SHP77 treated with DMSO at 0.1 percent for 48 hours (cell line): ENCODE measurements at places on chromosomes 7 and 10.
A peak's percentile ranks its signal among the peaks of the same experiment; 100 is the strongest.

DNA sequence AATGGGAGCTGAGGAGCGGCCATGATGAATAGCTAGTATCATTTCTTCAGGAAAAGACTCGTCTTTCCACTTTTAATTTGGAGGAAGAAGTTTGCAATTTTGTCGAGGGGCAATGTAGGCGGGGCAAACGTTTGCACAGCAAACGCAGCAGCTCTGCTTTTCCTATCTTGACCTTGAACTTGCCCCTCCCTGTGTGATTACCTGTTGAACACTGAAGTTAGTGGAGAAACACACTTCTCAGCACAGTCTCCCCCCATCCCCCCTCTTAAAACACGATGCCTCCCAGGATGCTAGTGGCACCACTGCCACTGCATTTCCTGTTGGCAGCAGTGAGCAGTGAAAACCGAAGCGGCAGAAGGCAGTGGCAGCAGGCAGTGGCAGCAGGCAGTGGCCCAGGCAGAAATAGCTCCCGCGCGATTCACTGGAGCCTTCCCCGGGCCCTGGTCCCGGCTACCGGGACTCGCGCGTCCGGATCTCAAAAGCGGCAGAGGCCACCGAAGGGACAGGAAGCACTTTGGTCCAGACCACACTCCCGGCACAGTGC is at the start of gene EPDR1:
TSS of gene EPDR1 (plus strand) at position 336 of the 544 bp plus-strand sequence. CDS start 300 bp downstream, outside the sequence.
- DNase-seq: peak; percentile 78

DNA sequence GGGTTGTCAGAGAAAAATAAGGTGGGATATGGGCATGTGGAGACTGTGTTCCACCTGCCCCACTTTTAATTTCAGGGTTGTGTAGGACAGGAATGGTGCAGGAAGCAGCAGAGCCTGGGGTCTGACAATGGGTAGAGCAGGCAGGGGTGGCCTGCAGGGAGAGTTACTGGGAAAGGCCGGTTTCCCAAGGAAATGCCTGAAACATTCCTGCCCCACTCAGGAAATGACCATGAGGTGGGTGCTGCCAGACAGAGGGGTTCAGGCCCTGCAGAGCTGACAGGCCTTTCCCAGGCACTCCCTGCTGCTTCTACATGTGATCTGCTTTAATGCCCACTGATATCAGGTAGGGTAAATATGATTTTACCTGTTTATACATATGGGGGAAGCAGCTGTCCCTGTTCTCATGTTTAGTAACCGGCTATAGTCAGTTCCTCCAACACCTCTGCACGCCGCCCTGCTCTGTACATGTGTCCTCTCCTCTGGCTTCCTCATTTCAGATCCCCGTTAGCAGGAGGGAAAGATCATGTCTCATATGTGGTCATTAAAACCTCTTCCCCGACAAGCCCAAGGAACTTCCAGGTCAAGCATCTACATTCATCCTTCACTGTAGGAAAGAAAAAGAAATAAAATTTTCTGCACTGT is 118.6 kb upstream of the PRSS58 start:
- DNase-seq: no peak

- DNase-seq: no peak
Measured at GRCh38 chr7:95357623-95358022, 33.3 kb upstream of the PON1 start.

DNA sequence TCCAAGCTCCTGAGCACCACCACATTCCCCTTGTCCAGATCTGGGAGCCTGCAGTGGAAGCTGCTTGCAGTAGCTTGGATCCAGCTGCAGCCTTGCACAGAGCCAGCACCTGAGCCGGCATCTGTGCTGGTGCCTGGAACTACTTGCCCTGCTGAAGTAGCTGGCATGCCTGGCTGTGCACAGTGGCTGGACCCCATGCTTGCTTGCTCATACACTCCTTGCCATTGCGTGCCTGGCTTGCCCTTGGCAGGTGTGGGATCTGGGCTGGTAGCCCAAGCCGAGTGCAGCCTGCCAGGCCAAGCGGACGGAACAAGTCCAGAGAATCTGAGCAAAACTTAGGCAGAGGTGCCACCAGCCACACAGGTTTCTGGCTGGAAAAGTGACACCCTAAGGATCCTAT is 759.9 kb downstream of the IPMK start:
- no peak for DNase-seq

DNA sequence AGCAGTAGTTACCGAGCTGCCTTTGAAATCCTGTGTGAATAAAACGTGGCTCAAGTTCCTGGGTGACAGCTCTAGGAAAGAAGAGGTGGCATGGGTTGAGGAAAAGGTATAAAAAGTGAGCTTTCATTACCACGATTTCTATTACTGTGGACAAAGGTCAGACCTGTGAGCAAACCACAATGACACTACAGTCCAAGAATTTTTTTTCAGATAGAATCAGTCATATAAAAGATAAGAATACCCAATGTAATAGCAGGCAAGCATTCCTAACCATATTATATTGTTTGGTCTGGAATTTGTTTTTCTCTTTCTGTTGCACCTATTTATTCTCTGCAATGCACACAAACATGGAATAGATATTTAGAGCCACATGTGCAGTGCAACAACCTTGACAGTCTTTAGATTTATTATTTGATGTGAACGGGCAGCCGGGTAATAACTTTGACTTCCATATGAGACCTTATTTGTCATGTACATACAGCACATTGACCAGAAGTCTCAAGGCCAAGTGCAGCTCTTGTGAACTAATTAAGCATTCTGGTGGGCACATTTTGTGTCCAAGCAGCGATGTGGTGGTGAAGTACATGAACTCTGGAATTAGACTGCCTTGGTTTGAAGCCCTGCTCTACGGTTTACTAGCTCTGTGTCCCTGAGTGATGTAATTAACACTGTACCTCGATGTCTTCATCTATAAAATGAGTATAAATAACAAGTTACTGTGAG is 156.8 kb downstream of the NRCAM start:
- no peak for DNase-seq

- DNase-seq: no peak
Measured at GRCh38 chr10:77889277-77889903, 37.2 kb downstream of the DLG5 start.

GRCh38 chr10:93267521-93267920 is 193.8 kb downstream of the CYP26A1 start:
- DNase-seq: no peak

DNA sequence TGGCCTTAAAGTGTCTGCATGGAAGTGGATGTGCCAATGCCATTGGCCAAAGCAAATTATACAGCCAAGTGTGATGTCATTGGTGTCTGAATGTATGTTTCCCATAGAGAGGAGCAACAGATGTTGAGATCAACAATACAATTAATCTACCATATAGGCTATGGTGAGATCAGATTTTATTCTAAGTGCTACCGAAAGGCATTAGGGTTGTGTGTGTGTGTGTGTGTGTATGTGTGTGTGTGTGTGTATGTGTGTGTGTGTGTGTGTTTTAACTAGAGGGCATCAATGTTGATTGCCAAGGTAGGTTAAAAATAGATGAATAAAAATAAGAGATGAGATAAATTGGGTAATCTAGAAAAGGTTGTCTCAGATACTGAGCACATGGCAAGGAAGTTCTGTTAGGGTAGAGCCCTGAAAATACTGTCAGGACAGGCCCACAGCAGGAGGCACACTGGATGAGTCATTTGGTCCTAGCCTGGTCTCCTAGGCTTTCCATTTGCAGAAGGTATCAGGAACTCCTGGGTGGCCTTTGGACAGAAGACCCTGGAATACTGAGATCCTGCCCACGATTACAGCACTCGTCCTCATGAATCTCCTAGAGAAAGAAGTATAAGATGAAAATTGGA is 446.0 kb upstream of the PODXL start:
- no peak for DNase-seq

DNA sequence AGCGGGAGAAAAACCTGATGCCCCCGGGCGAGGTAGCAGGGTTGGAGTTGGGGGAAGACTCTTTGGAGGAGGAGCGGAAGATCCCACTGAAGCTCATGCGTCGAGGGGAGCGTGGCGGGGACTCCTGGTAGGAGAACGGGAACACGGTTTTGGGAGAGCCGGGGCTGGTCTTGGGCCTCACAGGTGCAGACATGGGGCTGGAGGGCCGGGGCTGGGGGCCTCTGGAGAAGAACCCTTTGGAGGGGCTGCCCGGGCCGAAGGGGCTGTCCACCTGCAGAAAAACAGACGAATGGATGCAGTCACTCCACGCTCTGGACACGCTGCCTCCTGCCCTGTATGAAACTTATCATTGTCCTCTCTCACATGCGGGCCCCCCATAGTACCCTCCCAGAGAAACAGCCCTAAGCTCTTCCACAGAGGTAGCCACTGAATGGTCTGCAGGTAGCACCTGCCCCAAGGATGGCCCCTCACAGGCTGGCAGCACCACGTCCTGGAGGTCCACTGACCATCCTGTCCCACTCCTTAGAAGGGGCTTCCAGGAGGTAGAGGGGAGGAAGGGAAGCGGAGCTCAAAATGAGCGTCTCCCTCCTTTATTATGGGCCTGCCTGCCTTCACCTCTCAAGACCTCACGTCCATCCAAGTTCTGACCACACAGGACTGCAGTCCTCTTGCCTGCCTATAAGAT is 95.6 kb downstream of the PRKAG2 start:
- no peak for DNase-seq

GRCh38 chr10:35758076-35758475 is 116.0 kb upstream of the FZD8 start:
- DNase-seq: no peak

GRCh38 chr7:129386506-129386905 is 47.7 kb upstream of the STRIP2 start:
- DNase-seq: no peak

GRCh38 chr7:66502230-66503035 is 126.2 kb upstream of the KCTD7 start:
- no peak for DNase-seq

- DNase-seq: no peak
Measured at GRCh38 chr7:4022265-4022664, 659.8 kb upstream of the FOXK1 start.

- no peak for DNase-seq
Measured at GRCh38 chr7:14432924-14433323, 443.5 kb upstream of the ETV1 start.

GRCh38 chr10:73647211-73647874 is 6.1 kb upstream of the MYOZ1 start:
- no peak for DNase-seq

DNA sequence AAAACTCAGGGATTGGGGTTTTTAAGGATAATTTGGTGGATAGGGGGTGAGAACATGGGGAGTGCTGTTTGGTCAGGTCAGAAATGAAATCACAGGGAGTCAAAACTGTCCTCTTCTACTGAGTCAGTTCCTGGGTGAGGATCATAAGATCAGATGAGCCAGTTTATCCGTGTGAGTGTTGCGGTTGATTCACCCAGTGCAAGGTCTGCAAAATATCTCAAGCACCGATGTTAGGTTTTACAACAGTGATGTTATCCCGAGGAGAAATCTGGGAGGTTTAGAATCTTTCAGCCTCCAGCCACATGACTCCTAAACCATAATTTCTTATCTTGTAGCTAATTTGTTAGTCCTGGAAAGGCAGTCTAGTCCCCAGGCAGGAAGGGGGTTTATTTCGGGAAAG is 31.7 kb upstream of the AGR2 start:
- DNase-seq: no peak

DNA sequence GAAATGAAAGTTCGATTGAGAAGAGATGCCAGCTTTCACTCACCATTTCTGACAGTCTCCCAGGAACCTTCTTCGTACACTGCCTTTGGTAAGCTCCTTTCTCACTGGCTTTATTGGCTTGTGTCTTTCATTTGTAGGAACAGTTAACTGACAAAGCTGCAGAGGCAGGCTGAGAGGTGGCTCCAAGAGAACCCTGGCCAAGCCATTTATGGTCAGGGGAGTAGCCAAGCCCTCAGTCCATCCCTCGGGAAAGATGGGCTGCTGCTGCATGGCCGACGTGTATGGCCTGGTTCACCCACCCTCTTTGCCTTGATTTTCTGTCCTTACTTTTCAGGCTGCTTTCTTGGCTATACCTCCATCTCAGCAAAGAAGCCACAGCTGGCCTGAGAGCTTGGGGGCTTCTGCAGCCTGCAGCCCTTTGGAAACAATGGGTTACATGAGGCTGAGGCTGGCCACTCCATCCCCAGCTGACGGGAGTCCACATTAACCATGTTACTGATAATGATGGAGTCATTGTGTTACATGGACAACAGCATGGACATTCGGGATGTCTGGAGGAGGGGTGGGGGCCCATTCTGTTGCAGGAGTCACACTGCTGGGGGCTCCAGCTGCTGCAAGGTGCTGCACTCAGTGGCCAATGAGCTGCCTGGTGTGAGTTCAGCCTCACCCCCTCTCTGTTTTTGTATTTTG is at the start of gene OPALIN:
TSS of gene OPALIN (minus strand) at position 152 of the 690 bp plus-strand sequence. CDS start at position 46, 106 bp downstream.
- DNase-seq: no peak

- no peak for DNase-seq
Measured at GRCh38 chr7:94556028-94556427, 46.4 kb downstream of the CASD1 start.

DNA sequence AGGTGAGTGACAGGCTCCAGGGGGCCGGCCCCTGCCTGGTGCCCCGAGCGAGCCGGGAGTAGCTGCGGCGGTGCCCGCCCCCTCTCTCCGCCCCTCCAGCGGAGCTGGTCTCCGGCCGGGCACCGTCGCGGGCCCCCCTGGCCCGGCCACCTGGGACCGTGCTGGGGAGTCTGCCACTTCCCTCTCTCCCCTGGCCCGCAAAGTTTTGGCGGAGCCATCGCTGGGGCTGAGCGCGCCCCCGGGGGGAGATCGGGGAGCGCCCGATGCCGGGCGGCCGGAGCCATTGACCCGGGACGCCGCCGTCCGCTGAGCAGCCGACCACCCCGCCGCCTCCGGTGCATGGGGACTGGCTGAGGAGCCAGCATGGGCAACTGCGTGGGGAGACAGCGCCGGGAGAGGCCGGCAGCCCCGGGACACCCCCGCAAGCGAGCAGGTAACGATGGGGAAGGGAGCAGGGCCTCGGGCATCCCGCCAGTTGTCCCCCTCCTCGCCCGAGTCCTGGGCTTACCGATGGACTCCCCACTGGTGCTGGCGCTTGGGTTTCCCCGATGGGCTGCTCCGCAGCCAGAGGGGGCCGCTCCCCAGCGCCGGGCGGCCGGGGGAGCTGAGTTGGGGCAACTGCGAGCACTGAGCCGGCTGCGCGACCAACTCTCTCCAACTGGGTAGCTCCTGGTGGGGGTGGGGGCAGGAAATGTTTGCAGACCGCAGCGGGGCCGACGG is at the start of gene UBTD1:
TSS of gene UBTD1 (plus strand) at position 84 of the 720 bp plus-strand sequence. CDS start at position 364, 280 bp downstream.
- no peak for DNase-seq

DNA sequence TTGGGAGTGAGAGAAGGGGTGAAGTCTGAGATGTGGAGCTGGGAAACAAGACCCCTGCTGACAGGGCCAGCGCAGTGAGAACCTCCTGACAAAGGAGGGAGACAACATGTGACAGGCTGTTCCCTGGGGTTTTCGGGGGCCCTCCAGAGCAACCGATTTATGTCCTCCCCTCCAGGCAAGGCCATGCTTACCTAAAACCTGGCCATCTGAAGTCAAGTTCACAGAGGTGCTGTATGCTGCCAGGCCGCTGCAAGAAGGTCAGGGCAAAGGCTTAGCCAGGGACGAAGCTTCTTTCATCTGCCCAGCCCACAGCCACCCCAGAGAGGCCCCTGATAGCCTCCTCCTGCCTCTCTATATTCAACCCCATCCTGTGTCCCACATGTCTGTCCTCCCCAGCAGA is 20.6 kb downstream of the NPC1L1 start:
- no peak for DNase-seq

- no peak for DNase-seq
Measured at GRCh38 chr10:103278862-103279298, 1.9 kb downstream of the INA start.
